Kidney capillary endothelial cell (primary cell): ENCODE measurements at places on chromosomes 3 and 15.

DNA sequence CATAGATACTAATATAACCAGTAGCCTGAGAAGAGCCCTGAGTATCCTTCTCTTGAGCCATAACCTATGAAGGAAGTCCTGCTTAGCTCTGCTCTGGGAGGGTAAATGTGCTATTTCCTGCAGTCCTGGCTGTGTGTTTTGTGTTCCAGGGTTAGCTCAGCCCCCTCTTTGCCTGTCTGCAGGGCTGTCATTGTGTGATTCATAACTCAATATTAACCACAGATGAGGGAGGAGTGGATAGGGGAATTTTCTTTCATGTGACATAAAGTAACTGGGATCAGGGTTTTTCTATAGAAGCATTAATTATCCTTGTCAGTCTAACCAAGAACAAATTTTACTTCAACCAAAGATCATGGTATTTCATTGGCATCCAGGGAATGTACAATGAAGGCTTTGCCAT, 183.3 kb upstream of the ZBTB20 start:
- DNase-seq: peak; percentile 46

DNA sequence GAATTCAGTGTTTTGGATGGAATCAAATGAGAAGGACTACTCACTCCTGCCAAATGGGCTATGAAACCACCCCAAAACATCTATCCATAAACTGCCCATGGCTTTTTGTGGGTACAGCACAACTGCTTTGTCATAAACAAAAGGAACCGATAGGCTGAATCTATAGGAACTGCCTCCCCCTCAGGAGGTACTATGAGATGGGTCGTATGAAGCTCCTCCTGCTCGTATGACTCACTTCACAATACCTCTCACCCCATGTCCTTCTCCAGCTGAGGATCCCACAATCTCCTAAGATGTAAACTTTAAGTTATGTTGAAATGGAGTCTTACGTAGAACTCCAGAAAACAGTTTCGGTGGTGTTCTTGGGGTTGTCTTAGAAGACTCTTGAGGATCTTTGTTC, 129.9 kb upstream of the SAMMSON start:
- no peak for DNase-seq

GRCh38 chr15:65611888-65612615, 1.1 kb upstream of the INTS14 start:
- no peak for DNase-seq

GRCh38 chr3:18064586-18064985, 322.2 kb upstream of the TBC1D5 start:
- no peak for DNase-seq

DNA sequence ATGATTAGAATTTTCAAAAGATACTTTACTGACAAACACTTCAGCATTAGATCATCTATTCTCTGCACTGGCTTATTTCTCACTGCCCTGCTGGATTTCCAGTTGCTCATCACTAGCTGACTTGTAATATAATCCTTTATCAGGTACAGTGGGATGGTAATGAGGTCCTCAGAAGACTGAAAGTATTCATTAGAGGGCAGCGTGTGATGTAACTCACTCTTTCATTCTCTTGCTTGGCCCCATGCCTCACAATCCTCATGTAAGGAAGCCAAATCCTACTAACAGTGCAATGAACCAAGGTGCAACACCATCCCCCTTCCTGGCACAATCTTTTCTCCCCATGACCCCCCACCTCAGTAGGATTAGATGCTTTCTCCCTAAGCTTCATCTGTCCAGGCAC, 289.9 kb downstream of the CTNNB1 start:
- DNase-seq: no peak

DNA sequence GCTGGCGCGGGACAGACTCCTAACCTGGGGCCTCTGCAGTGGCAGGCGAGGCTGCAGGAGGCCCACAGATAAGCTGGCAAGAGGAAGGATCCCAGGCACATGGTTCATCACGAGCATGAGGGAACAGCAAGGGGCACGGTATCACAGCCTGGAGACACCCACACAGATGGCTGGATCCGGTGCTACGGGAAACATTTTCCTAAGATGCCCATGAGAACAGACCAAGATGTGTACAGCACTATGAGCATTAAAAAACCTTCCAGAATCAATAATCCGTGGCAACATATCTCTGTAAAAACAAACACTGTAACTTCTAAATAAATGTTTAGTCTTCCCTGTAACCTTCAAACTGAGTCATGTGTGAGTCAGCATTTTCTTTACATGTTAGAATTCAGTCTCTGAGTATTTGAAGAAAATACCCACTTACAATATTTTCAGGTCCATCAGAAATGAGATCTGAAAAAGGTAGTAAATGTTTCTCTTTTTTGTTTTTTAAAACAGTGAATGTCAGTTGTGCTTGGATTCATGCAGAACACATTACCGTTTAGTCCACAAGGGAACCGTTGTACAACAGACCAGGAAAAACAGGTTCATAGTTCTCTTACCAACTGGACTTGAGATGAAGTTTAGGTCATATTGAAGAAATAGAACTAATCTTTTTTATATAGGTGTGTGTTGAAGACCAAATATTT, 75.9 kb downstream of the BOC start:
- DNase-seq: peak; percentile 49

DNA sequence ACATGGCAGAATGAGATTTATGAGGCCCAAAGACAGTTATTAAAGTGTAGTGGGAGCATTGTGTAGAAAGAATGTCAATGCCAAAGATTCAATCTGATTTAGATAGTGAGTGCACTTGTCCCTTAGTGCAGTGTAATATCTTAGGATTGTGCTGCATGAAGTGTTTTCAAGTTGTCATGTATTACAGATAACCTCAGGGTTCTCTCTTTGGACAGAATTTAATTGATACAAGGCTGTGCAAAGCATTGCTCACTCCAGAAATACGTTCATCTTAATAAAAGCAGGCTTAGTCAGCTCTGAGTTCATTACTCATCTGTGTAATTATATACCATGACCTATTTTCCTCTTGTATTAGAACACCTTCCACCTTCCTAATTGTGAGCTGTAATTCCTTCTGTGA, 16.0 kb upstream of the GPR171 start:
- peak; percentile 38 for DNase-seq

DNA sequence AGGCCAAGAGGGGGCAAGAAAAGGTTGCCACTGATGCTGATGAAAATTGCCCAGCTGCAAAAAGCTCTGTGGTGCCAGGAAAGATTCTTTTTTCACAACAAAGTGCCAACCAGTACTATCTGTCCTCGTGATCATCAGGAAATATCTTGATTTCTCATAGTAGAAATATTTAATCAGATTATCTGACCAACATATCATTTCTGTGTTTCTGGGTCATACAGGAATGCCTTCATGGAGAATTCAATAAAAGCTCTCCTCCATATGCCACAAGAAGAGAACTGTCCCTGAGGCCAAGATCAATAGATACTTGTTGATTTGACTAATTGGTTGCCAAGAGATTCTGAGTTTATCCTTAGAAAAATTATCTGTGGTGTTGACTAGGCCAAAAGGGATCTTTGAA, 63.5 kb downstream of the FSIP1 start:
- no peak for DNase-seq

GRCh38 chr3:143333367-143333766, 213.8 kb downstream of the CHST2 start:
- no peak for DNase-seq

DNA sequence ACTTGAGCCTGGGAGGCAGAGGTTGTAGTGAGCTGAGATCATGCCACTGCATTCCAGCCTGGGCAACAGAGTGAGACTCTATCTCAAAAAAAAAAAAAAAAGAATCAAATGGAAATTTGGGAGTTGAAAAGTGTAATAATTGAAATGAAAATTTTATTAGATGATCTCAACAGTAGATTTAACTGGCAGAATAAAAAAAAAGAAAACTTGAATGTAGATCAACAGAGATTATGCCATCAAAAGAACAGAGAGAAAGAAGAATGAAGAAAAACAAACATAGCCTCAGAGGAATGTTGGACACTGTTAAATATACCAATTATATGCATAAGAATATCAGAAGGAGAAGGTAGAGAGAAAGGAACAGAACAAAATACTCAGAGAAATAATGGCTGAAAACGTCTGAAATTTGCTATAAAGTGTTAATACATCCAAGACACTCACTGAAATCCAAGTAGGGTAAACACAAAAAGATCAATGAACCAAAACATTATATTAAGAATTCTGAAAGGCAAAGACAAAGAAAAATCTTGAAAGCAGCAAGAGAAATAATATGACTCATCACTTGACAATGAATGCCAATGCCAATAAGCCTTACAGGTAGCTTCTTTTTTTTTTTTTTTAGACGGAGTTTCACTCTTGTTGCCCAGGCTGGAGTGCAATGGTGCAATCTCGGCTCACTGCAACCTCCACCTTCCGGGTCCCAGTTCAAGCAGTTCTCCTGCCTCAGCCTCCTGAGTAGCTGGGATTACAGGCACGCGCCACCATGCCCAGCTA, 14.6 kb upstream of the ELP6 start:
- no peak for DNase-seq

DNA sequence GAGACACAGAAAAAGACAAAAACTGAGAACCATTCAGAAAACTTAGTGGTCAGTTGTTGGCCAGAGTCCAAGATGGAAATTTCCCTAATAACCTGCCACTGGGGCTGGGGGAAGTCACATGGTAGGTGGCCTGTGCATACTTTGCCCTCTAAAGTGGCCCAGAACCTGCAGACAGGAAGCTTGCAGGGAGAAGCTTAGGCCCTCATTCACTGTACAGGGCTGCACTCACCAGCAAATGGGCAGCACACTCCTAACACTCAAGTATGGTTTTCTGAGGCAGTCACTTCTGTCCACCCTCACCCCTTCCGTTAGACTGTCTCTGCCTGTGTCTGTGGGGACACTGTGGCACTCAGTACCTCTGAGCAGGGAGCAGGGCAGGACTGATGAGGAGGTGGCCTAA, 14.5 kb upstream of the RNU6-1 start:
- DNase-seq: no peak

DNA sequence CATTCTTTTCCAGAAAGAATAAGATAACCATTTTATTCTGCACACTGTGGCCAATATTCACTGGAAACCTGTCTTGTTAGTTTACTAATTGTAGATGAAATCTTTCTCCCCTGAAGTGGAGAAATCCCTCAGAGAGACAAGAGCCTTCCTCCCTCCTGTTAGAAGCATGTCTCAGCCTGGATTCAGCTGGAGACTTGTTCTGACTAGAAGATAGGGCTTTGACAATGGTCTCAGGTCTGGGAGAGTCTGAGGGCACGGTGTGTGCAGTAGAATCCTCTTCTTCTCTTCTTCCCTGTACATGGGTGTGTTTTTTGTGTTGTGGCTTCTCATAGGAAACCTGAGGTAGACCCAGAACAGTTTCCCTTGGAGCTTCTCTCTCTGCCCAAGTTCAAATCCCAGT, 19.9 kb downstream of the CCK start:
- no peak for DNase-seq

DNA sequence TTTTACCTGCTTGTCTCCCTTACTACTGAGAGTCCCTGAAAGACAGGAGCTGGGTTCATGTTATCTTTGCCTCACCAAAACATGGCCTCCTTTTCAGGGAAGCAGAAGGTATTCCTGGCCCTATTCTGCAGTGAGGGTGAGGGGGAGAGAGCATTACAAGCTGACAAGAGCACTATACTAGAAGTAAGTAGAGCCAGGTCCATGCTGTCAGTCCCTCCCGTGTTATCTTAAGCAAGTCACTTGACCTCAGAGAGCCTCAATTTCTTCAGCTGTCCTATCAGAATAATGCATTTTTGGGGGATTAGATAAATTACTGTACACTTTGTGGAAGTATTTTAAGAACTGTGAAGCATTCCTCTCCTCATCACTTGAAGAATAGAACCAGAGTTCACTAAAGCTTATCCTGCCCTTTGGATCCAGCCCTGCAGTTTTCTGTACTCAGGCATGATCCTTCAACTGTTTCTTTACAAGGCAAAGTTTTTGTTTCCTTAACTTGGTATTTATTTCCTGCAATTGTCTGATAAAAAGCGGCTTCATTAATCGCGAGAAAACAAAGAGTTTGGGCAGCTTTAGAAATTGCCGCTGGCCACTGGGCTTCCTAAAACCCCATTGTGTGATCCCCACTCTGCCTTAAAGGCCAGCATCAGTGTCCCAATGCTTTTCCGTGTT, 213.9 kb downstream of the CDIN1 start:
- DNase-seq: no peak

DNA sequence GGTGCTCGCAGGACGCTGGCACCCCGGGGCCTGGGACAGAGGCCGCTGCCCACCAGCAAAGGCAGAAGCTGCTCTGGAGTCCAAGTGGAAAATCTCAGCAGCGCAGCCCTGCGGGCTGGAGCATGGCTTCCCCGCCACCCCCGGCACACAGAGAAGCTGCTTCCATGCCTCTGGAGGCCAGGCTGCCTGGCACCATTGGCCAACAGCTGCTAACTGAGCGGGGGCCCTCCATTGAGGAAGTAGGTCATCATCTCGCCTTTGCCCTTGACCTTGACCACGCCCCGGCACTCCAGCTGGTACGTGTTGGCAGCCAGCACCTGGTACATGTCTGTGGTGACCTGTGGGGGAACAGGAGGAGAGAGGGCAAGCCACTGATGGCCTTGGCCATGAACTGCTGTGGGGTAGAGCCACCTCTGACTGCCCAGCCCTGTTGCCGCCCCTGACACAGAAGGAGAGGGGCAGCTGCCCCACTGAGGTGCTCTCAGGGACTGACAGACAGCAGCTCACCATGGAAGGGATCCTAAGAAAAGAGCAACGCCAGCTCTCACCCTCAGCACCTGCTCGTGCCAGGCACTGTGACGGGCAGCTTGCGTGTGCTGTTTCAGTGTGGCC, 82.8 kb downstream of the SEC22A start:
- no peak for DNase-seq

GRCh38 chr3:195030791-195031321, 240.1 kb downstream of the XXYLT1 start:
- peak; percentile 89 for DNase-seq

DNA sequence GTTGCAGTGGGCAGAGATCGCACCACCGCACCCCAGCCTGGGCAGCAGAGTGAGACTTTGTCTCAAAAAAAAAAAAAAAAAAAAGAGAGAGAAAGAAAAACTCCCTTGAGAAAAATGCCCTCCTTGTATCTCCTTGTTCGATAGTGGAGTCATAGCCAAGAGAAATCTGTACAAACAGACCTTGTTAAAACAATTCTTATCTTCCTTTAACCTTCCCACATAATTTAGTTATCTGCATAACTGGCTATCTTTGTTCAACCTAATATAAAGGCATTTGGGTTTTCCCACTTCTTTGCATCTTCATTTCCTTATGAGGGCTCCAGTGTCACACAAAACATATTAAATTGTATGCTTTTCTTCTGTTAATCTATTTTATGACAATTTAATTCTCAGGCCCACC, 65.1 kb upstream of the ATP11B start:
- DNase-seq: no peak

GRCh38 chr3:112376992-112377391, 44.0 kb downstream of the CD200 start:
- DNase-seq: no peak
